Upper lobe of left lung (tissue), 6 donors: ENCODE measurements at places on chromosomes 1 and 21.
A peak's percentile ranks its signal among the peaks of the same experiment; 100 is the strongest.

GRCh38 chr1:40301541-40302299 is 15.4 kb downstream of the COL9A2 start:
- no peak for DNase-seq

DNA sequence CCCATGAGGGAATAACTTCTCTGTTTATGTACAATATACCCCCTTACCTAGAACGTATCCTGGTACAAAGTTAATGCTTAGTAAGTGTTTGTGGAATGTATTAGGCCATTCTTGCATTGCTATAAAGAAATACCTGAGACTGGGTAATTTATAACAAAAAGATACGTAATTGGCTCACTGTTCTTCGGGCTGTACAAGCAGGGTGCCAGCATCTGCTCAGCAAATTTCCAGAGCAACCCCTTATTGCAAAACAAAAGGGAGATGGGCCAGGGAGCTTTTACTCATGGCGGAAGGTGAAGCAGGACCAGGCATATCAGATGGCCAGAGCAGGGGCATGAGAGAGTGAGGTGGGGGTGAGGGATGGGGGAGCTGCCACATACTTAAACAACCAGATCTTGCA is 123.4 kb upstream of the C8B start:
- DNase-seq = no peak

- DNase-seq = no peak
These were observed 58.9 kb downstream of the RGL1 start for GRCh38 chr1:183863852-183864251.

- no peak for DNase-seq
These were observed 74.0 kb downstream of the MAB21L3 start for GRCh38 chr1:116185161-116185701.

GRCh38 chr1:12460121-12460520 is 157.9 kb downstream of the DHRS3 start:
- DNase-seq = no peak

- no peak for DNase-seq
These were observed 28.6 kb upstream of the FNBP1L start for GRCh38 chr1:93419344-93419743.

- no peak for DNase-seq
These were observed 71.0 kb upstream of the CSF3R start for GRCh38 chr1:36553591-36554322.

GRCh38 chr1:22972760-22973159 is at the start of gene LACTBL1:
Gene LACTBL1 (minus strand): TSS chr1:22972866. CDS start chr1:22972316, 550 bp downstream.
- no peak for DNase-seq

DNA sequence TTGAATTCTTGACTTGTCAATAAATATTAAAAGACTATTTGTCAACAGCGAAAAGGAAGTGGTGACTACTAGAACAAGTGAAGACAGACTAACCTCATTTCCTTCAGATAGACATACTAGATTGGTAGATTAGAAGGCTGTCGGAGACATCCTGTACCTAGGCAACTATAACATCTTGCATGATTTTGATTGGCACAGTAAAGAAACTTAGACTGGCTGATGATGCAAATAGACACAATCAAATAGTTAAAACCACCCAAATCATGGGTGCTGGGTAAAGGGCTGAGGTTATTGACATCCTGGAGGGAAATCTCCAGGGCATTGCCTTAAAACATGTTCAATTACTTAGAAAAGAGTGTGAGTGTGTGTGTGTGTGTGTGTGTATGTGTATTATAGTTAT is 85.9 kb upstream of the EDEM3 start:
- DNase-seq = no peak

DNA sequence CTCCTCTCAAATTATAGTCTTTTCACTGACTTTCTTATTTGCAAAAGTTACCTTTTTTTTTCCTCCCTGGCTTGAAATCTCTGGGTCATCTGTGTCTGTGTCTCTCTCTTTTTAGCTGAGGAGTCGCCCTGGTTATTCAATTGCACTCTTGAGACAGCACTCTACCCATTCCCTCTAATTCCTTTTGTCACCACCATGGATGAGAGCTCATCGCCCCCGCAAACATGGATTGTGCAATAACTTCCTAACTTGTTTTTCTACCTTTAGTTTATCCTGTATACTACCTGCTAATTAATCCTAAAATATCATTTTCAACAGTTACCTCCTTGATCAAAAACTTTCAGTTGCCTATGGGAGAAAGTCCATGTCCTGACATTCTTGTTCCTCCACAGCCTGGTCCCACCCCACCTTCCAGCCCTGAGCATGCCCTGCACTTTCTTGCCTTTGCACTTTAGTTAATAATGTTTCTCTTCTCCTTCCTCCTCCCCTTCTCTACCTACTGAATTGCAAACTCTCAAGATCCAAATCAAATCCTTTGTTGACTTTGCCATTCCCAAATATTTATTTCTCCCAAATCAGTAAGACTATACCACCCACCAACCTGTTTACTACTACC is 110.4 kb upstream of the MAGI3 start:
- DNase-seq = no peak

- no peak for DNase-seq
These were observed 102.5 kb downstream of the BCAR3 start for GRCh38 chr1:93578911-93579825.

DNA sequence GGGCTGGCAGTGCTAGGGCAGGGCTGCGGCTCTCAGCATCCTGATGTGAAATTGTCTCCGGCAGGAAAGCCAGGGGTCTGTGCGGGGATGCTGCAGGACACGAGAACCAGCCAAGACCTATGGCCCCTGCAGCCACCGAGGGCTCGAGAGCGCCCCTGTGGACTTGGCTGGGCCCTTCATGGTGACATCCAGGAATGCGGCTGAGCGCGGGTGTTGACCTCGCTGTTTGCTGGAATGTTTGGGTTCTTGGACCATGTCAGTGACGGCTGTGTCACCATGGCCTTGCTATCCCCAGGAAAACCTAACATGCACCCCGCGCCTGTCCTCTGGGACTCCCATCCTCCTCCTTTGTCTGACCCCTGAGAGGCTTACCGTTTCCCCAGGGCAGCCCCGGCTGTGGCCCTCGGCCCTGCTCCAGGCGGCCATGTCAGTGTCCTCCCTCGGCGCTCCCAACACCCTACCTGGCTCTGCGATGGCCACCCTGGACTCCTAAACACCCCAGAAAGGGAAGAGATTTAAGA is 14.3 kb upstream of the C1orf174 start:
- DNase-seq = no peak

GRCh38 chr1:217564833-217565232 is 66.1 kb downstream of the GPATCH2 start:
- no peak for DNase-seq

- DNase-seq = no peak
These were observed 74.7 kb downstream of the DISC1 start for GRCh38 chr1:231701306-231701705.

GRCh38 chr1:240054109-240054701 is 37.5 kb upstream of the FMN2 start:
- DNase-seq = no peak

- no peak for DNase-seq
These were observed 207.1 kb downstream of the ADGRL2 start for GRCh38 chr1:82007804-82008203.

DNA sequence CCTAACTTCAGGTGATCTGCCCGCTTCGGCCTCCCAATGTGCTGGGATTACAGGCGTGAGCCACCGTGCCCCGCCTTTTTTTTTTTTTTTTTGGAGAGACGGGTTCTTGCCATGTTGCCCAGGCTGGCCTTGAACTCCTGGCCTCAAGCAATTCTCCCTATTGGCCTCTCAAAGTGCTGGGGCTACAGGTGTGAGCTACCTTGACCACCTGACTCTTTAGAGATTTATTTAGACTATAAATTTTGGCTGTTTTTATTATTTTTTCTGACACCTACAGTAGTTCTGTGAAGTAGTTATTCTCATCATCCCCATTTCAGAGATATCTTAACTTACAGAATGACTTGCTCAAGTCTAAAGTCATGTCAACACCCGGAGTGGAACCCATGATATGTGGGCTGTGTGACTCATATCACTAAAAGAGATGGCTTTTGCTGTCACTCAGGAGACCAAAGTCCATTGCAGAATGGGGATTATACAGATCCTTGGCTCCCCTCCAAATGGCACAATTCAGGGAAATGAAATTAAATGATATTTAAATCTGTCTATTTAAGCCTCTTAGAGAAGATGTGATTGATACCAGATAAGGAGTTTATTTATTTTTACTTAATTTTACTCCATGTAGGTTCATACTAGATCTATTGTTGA is 93.2 kb downstream of the CTH start:
- no peak for DNase-seq

GRCh38 chr1:54331091-54331772 is 75.0 kb downstream of the SSBP3 start:
- no peak for DNase-seq

DNA sequence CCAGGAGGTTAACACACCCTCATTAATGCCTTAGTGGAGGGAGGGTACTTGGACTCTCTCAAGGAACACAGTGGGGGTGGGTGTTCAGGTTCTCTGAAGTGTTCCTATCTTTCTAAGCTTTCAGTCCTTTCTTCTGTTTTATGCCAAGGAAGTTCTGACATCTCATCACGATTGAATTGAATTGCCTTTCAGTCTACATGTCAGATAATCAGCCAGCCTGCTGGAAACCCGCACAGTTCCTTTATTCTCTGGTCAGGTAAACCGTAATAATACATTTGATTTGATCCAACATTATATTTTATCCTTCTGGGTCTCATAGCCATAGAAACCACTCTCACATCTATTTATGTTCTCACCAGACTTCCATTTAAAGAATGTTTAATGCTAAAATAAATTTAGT is 339.0 kb downstream of the RWDD3 start:
- no peak for DNase-seq

- DNase-seq = no peak
These were observed 36.9 kb downstream of the NSL1 start for GRCh38 chr1:212754680-212755079.

GRCh38 chr1:29197590-29197924 is 15.9 kb upstream of the SRSF4 start:
- no peak for DNase-seq

DNA sequence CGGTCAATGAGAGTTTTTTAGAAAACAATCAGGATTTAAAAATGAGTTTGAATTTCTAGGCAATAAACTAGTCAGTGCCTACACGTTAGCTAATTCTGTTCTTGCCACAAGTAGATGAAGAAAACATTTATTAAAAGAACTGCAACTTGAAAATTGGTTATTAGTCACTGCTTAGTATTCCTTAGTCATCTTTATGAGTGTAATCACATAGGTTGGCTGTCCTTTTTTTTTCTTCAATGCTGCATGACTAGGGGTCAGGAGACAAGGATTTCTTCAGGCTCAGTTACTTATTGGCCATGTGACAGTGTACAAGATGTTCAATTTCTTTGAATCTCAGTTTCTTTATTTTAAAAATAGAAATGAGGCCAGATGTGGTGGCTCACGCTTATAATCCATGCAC is 17.1 kb downstream of the SOAT1 start:
- DNase-seq = no peak

GRCh38 chr1:211703812-211704537 is 28.6 kb upstream of the NEK2 start:
- no peak for DNase-seq

DNA sequence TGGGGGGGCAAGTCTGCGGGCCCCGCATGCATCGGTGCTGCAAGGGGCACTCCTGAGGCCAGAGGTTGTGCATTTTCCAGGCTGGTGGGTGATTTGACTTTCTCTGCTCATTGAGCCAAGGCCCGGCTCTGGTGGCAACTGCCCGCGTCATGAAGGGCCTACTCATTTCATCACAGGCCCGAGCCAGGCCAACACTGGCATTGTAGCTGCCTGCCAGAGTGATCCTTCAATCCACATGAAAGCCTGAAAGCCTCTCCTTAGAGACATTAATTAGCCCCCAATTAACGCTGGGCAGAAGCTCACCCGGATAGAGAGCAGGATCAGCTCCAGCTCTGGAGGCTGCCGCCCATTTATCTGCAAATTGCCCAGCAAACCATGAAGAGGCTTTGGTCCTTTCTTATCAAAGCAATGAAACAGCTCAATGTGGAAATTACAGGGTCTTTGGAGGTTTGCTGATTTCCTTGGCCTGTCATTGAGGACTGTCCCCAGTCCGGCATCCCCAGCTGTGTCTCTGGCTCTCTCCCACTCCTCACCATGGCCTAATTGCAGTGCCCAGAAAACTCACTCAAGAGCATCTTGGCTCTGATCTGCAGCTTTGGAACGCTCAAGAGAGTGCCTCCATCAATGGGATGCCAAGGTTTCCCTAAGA is 50.4 kb upstream of the STUM start:
- DNase-seq = no peak

- no peak for DNase-seq
These were observed 676.0 kb downstream of the PLA2G4A start for GRCh38 chr1:187504779-187505178.

DNA sequence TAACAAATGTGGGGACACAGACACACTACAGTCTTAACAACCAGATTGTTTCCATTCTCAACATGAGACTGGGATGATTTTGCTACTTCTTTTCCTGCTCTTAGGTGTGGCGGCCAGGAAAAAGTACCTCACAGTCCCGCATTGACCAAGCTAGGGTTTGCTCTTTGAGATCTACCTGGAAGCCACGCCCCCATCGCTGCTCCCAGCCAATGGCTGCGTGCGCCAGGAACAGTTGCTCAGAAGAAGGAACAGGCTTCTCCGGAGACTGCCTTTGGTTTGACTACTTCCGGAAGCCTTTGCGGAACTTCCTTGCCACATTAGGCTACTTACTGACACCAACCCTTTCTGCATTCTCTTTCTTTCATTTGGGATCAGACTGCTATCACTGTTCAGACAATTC is 44.2 kb upstream of the PLD5 start:
- DNase-seq = peak; percentile 15

- no peak for DNase-seq
These were observed 185.6 kb downstream of the RHOU start for GRCh38 chr1:228920831-228921230.

- no peak for DNase-seq
These were observed 21.9 kb downstream of the DPYD start for GRCh38 chr1:97898948-97899347.

DNA sequence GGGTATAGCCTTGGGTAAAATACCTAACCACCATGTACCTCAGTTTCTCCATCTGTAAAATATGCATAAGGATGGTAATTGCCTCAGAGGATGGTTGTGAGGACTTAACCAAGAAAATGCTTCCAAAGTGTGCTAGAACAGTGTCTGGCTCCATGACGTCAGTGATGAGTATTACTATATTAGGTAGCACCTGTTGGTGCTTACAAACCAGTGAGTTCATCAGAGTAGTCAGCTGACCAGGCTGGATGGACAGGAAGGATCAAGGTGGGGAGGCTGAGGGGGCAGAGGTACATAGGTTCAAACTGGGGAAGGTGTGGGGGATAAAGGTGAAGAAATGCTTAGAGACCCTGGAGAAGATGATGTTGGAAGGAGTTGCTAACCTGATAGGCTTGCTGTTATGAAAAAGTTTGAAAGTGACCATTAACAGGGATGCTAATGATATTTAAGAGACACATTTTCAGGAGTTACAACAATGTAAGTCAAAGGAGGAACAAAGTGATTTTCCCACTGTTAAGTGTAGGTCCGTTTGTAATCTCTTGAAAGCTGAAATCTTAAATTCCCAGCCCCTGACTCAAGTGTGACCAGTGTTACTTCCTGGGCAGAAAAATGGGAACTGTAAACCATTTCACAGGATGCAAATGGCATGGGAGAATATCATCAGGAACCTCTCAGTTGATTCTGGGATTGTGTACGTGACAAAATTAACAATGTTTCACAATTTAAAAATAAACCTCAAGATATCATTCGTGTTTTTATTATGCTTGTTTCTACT is 4.4 kb downstream of the NTPCR start:
- no peak for DNase-seq
